Skin of body (tissue), 3 donors: ENCODE measurements at places on chromosomes 2 and 18. TPM values are rescaled to one million over a fixed set of nuclear protein-coding genes. Genes with fewer than 3 reads are reported as not detected.

MYL12A gene
- 401 TPM for total RNA-seq

EPB41L3 gene
- 40.1 TPM for total RNA-seq

DNA sequence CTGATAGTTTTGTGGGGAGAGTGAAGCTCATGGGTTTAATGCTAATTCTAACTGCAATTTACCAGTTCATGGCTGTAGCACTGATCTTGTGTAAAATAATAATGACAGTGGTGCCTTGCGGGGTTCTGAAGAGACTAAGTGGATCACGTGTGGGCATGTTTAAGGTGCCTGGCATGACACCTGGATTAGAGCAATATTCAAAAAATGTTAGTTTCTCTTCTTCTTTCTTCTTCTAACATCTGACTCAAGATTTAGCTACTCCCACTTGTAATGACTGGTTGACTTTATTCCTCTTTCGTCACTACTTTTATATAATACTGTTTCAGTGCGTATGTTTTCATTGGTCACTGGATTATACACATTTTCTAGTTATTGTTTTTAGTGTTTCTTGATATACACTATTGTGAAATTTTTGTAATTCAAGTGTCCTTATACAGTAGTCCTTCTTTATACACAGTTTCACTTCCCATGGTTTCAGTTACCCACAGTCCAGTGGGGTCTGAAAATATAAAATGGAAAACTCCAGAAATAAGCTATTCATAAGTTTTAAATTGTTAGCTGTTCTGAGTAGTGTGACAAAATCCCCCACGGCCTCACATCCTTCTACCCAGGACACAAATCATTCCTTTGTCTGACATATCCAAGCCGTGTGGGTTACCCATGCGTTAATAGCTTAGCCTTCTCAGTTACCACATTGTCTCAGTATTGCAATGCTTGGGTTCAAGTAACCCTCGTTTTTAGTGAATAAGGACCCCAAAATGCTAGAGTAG, 662.2 kb upstream of the CNTNAP5 start:
- DNase-seq = no peak

GRCh38 chr2:148067801-148068200, 46.9 kb downstream of the MBD5 start:
- DNase-seq = no peak

CEP68 gene
- 20.3 TPM for total RNA-seq

DNA sequence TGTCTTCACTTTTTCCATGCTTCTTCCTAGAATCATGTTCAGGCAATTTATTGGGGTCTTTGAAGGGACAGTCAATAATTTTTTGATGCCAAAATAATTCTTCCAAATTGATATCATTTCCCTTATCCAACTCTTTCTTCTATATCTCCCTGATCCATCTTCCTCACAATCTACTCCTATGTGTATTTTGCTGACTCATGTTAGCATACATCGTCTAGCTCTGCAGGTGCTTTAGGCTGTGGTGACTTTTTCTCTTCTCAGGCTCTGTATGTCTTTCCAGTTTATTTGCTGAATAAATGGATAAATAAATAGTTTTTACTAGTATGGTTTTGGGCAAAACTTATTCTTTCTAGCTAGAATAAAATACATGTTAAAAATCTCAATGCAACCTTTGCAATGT, 1650.9 kb upstream of the TMEFF2 start:
- DNase-seq = no peak

DNA sequence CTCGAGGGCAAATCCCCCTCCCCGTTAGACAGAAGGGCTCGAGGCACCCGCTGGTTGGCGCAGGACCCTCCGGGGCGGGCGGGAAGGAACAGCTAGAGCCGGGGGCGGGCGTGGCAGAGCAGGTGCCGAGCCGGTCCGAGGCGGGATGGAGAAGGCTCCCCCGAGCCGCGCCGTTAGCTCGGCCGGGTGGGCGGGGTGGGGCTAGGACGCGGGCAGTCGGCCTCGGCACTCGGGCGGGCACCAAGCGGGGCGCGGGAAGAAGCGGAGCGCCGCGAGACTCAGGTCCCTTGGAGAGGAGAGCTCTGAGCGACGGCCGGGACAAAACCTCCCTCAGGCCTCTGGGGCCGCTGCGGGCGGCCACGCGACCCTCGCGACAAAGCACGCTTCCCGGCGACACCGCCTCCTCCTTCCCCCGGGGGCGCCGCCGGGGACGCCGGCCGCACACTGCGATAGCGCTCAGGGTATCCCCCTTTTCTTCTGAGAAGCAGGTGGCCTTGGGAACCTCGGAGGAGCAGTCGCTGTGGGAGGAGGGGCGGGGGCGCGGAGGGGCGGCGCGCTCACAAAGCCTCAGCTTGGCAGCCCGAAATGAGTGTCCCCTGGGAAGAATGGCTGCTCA, 721 bp downstream of the FHOD3 start:
- DNase-seq = no peak

DNA sequence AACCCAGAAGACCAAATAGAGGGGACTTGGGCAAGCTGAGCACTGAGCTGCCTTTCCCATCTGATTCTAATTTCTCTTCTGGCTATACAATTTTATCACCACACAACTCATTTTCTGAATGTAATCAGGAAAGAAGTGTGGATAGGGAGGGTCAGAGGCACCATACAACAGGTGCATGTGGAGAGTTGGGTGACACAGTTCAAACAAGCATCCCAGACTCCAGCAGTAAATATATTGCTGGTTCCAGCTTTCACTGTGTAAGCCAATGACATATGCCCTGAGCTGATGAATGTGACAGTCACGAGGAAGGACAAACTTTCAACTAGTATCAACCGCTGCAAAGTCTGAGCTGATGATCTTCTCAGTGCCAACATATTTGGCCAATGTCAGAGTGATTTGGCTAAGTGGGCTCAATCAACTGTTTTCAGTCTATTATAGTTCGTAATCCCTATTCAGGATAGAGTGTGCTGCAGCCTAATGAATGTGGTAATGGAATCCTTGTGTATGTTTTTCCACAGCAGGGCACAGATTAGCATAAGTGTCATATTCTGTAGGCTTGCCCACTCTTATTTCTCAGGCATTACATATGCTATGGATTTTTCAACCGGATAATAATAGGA, 109.9 kb upstream of the MEIS1 start:
- peak; percentile 36 for DNase-seq

DNA sequence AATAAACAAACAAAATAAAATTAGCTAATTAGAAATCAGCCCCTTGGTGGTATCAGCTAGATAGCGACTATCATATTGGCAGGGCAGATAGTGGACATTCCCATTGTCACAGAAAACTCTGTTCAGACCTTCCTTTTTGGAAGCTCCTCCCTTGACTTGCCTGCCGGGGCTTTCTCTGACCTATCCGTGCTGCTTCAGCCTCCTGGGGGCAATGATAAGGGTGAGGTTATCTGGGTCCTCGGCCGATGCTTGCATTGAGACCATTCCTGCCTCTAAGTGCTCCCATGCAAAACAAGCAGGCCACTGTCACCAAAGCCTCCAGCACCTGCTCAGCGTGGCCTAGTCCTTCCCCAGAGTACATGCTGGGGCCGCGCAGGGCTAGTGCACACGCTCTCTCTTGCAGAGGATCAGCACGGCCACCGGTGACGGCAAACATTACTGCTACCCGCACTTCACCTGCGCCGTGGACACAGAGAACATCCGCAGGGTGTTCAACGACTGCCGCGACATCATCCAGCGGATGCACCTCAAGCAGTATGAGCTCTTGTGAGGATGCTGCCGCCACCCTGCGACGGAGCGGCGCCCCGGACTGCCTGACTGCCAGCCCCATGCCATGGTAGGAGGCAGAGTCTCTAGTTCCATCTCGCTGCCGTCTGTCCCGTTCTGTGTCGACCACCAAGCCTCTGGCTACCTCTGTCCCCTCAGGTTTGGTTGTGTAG, 27.4 kb downstream of the MPPE1 start:
- no peak for DNase-seq

- DNase-seq = no peak
Observed at GRCh38 chr2:16487686-16488085, 177.9 kb downstream of the CYRIA start.

RNF125 gene
- total RNA-seq = 8.6 TPM
